ENCODE measurements at places on chromosomes 7 and 10.

- DNase-seq: no peak
Observed at GRCh38 chr10:116324951-116325635, 845 bp downstream of the CCDC172 start.

DNA sequence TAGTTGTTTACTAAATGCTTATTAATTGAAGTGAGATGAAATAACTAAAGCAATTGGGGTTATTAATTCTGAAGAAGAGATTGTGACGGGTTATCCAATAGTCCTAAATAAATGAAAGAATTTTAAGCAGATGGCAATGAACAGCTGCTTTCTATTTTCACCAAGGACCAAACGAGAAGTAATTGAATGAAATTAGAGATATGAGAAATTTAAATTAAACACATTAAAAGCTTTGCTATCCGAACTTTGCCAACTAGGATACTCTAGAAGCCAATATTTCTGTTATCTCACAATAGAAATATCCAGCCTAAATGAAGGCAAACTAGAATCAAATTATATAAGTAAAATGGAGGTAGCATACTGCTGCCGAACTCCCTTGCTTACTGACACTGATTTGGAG is 103.2 kb downstream of the GPR37 start:
- no peak for DNase-seq

GRCh38 chr7:16934722-16935340 is 53.0 kb upstream of the AGR3 start:
- DNase-seq: no peak

GRCh38 chr10:68462536-68462935 is 9.2 kb downstream of the DNA2 start:
- no peak for DNase-seq

DNA sequence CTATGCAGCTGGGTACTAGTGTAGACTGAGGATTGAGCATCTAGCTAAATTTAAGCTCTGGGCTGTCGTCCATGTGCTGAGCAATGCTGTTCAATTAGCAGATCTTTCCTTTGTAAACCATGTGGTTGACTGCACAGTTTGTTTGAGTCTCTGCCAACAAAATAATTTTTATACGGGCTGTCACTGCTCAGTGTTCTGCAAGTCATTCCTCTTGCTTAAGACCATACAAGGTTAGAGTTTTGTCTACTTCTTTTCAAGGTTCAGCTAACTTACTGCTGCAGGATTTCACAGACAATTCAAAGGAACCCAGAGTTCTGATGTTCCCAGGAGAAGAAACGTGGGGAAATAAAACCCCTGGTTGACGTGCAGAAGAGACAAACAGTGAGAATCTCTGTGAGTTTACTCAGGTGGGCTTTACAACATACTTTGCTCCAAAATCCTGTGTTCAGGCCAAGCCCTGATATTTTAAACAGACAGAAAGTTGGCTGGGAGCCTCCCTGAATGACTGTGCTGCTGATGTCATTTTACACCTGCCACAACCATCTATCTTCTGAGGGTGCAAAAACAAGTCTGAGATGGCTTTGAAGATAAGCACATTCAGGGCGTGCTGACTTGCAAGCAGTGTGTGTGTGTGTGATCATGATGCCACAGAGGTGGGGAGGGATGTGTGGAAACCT is 177.1 kb upstream of the SVIL start:
- peak; percentile 4 for DNase-seq

DNA sequence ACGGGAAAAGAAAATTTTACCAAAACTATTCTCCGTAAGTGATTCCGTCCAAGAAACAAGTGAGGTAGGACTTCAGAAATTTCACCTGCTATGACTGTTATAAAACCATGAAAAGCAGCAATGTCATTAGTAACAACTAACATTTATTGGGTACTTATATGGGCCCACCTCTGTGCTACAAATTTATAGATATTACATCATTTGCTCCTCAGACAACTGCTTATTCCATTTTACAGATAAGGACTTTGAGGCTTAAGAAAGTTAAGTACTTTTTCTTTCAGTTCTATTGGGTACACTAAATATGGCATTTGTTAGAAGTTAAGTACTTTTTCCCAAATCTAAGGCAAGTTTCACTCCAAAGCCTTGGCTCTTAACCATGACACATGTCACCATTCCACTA is 36.3 kb downstream of the HACD1 start:
- DNase-seq: no peak

GRCh38 chr7:50594734-50595485 is 29.7 kb upstream of the DDC start:
- DNase-seq: no peak

DNA sequence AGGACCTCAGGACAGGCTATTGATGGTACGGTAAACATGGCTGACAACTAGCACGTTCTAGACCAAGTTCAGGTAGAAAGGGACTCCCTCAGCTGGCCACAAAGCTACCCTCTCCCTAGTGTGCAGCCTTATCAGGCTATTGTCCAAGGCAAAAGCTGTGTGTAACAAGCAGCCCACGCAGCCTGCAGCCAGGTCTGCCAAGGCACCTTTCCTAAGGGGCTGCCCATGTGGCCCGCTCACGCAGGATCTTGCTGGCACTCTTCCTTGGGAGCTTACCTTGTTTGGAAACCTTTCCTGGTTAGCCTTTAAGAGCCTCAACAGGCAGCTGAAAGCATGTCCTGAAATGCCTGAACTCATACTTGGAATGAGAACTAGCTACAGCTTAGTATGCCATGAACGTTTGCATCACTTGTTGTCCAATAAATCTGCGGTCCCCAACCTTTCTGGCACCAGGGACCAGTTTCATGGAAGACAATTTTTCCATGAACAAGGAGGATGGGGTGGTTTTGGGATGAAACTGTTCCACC is 51.7 kb downstream of the SYPL1 start:
- DNase-seq: no peak

DNA sequence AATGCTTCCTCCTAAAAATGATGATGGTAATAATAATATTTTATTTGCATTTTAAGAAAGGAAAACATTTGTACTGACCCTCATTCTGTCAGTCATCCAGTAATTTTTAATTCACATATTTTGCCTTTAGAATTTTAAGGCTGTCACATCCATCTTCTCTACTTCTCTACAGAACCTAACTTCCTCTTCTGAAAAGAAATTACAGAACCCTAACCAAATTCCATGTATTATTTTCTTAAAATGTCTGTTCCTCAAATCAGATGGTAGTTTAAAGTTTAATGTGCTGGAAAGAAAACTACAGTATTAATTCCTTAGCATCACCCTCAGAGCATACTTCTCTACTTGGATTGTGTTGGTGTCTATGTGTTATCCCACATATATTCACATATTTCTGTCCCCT is 9.0 kb downstream of the PIK3CG start:
- DNase-seq: no peak

GRCh38 chr7:901388-902154 is 25.2 kb downstream of the GET4 start:
- peak; percentile 40 for DNase-seq

DNA sequence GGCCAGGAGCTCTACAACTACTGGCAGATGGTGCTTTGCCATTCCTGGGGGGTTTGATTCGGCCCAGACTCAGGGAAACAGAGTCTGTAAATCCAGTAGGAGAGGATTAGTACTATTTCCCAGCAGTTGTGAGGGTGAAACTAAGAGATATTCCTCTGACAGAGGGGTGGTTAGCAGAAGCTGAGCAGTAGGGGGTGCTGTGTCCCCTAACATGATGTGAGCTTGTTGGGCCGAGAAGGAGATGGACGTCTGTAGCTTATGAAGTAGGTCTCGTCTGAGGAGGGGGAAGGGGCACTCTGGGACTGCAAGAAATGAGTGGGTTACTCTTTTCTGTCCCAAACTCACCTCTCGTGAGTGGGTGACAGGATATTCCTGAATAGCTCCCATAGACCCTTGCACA is 179.2 kb upstream of the MBL2 start:
- DNase-seq: no peak

GRCh38 chr10:86659721-86660453 is 5.5 kb downstream of the OPN4 start:
- DNase-seq: no peak

GRCh38 chr10:49579621-49580020 is 30.5 kb upstream of the SLC18A3 start:
- DNase-seq: no peak

DNA sequence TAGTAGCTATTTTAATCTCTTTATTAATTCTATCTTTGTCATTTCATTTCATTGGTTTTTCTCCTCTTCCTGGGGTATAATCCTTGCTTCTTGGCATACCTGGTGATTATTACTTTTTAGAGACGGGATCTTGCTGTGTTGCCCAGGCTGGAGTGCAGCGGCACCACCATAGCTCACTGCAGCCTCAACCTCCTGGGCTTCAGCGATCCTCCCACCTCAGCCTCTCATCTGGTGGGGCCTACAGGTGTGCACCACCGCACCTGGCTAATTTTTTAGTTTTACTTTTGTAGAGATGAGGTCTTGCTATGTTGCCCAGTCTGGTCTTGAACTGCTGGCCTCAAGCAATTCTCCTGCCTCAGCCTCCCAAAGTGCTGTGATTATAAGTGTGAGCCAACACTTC is 22.0 kb upstream of the OCM2 start:
- DNase-seq: no peak

DNA sequence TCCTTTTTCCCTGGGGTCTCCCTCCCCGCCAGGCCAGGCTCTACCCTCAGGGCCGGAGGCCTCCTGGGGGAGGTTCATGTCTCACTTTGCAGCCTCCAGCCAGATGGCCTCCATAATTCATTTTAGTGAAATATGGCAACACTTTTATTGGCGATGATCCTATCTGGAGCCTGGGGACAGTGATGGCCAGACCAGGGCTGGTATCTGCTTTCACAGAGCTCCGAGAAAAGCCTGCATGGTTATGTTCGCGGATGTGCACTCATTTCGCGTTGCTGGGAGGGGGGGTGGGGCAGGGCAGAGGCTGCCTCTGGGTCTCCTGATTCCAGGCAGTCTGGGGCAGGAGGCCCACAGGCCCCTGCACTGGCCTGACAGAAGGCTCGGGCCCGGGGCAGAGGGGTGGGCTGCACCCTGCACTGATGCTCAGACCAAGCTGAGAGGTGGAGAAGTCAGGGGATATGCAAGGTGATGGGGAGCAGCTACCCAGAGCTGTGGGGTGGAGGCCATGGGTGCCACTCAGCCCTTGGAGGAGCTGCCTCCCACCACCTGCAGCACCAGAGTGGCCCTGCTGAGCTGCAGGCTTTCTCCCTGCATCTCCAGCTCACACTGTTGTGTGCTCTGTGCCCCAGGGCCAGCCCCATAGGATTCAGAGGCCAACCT is 85.3 kb upstream of the RET start:
- no peak for DNase-seq

- no peak for DNase-seq
Observed at GRCh38 chr10:119497243-119497642, 45.3 kb downstream of the RGS10 start.

DNA sequence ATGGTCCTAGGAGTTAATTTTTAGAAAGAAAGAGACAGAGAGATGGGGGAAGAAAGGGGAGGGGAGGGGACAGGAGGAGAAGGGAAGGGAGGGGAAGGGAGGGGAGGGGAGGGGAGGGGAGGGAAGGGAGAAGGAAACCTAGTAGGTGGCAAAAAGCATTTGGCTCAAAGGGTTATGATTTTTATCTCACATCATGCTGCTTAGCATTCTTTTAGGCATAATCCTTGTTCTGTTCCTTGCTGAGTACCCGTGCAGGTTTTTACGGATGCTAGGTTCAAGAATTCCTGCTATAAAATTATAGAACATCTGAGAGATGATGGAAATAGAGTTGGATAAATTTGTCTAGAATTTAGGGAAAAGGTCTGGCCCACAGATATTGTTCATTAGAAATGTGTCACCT is 132.4 kb upstream of the PRSS1 start:
- no peak for DNase-seq

GRCh38 chr10:68007356-68007755 is 67.7 kb downstream of the HERC4 start:
- DNase-seq: no peak

- DNase-seq: no peak
Observed at GRCh38 chr7:1062296-1063294, 18.2 kb downstream of the GPR146 start.

DNA sequence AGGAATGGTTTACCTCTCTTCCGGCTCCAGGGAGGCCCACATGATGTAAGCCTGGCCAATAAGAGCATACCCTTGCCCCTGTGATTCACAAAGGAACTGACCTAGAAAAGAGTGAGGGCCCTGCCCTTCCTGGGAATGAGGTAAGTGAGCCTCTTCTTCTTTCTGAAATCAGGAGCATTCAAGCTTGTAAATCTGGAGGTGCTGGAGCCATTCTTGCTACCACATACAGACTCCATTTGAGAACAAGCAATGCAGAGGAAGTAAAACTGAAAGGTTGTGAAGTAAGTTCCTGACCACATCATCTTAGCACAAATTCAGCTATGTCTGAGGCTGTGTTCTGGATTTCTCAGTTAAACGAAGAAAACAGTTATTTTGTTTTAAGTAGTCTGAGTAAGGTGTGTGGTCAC is 132.2 kb downstream of the CD36 start:
- no peak for DNase-seq

GRCh38 chr7:147509541-147510200 is 1080.9 kb upstream of the C7orf33 start:
- DNase-seq: no peak

DNA sequence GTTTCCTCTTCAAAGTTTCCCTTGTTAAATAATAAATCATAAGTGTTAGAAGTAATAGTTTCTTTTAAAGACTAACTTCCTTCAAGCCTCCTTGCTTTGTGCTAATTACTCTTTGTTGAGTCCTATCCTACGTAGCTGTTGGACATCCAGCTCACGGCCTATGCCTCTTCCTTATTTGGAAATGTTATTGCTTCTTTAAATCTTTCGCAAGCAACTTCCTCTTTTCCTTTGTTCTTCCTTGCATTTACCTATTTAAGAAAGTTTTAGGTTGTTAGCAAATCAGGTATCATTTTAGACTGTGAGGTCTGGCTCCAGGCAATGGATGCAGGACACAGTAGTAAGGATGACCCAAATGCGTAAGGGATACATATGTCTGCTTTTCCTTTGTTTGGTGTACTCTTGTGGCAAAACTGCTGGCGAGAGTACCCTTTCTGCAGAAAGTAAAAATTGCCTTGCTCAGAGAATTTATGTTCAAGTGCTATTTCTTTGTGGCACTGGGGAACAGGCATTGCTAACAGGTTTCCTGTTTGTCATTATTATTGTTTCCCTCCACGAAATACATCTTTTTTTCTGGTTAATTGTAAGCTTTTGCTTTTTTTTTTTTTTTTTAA is 110.5 kb downstream of the DYNC2I1 start:
- no peak for DNase-seq

DNA sequence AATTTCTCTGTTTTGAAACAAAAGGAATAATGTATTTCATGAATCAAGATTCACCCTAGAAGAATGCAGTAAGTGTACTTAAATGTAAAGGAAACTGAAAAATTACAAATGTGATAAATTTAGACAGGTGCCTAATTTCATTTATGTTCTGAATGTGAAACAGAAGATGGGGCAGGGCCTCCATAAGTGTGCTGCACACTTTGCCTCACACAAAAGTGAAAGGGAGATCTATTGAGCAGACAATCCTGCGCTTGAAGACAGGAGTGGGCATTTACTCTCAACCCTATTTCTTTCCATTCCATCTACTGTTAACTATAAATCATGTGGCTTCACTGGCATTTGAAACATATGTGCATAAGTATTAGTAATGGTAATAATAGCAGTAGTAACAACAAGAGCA is 36.2 kb downstream of the GNG11 start:
- DNase-seq: no peak
